ENCODE measurements at places on chromosomes 7 and 10.
A peak's percentile ranks its signal among the peaks of the same experiment; 100 is the strongest.

DNA sequence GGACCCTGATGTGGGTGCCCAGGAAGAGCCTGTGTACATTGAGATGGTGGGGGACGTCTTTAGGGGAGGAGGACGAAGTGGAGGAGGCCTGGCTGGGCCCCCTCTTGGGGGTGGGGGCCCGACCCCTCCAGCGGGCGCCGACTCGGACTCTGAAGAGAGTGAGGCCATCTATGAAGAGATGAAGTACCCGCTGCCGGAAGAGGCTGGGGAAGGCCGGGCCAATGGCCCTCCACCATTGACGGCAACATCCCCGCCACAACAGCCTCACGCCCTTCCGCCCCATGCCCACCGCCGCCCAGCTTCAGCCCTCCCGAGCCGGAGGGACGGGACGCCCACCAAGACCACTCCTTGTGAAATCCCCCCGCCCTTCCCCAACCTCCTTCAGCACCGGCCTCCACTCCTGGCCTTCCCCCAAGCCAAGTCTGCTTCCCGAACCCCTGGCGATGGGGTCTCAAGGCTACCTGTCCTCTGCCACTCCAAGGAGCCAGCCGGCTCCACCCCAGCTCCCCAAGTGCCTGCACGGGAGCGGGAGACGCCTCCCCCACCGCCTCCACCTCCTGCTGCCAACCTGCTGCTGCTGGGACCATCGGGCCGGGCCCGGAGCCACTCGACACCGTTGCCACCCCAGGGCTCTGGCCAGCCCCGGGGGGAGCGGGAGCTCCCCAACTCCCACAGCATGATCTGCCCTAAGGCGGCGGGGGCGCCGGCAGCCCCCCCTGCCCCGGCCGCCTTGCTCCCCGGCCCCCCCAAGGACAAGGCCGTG is 4.8 kb downstream of the NYAP1 start:
- DNase-seq = no peak

DNA sequence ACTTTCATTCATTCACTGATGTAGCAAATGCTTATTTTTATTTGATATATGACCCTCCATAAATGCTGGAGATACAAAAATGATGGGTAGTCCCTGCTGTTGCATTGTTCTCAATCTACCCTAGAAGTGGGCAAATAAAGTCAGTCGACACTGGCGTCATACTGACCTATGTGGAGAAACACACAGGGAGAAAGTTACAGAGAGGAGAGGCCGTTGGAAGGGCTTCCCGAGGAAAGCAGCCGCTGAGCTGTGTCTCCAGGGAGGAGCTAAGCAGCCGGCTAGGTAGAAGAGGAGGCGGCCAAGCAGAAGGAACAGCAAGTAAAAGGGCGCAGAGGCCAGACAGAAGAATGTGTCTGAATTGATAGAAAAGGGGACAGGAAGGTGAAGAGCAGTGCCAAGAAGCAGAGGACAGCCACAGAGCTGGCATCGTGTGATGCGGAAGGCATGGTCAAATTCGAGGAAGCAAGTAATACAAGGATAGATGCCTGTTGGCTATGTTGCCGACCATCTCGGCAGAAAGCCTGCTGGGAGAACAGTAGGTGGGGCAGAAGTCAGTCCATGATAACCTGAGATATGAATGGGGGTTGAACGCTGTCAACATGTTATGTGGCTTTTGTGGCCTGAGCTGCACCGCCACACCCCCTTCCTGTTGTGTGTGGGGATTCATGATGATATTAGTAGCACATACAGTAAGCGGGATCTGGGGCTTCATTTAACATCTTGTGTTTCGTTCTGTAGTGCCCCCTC is 25.9 kb downstream of the ST8SIA6 start:
- DNase-seq = no peak

GRCh38 chr10:70403483-70404035 is 386 bp upstream of the EIF4EBP2 start:
- DNase-seq = no peak

DNA sequence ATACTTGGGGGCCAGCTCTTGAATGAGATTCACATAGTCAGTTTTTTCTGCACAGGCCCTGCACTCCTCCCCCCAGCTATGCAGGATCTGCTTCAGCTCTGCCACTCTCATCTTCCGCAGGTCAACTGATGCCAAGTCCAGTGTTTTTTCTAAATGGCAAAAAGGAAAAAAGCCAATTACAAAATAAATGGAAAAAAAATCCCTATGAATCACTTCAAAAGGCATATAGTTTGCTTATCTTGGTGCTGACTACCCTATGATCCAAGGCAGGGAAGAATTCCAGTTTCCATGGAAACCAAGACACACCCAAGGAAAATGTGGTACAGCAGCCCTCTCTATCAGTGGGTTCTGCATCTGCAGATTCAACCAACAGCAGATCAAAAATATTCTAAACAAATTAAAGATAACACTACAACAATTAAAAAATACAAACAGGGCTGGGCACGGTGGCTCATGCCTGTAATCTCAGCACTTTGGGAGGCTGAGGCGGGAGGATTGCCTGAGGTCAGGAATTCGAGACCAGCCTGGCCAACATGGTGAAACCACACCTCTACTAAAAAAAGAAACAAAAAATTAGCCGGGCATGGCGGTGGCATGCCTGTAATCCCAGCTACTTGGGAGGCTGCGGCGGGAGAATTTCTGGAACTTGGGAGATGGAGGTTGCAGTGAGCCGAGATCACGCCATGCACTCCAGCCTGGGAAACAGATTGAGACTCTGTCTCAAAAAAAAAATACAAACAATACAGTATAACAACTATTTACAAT is 17.6 kb downstream of the CDNF start:
- no peak for DNase-seq

GRCh38 chr10:110503528-110504110 is 5.9 kb downstream of the DUSP5 start:
- DNase-seq = no peak

GRCh38 chr7:105298439-105298894 is 90.3 kb downstream of the SRPK2 start:
- no peak for DNase-seq

DNA sequence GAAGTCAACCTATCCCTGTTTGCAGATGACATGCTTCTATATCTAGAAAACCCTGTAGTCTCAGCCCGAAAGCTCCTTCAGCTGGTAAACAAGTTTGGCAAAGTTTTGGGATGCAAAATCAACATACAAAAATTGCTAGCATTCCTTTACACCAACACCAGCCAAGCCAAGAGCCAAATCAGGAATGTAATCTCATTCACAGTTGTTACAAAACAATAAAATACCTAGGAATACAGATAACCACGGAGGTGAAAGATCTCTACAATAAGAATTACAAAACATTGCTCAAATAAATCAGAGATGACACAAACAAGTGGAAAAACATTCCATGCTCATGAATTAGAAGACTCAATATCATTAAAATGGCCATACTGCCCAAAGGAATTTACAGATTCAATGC is 50.4 kb upstream of the ZNF365 start:
- no peak for DNase-seq

DNA sequence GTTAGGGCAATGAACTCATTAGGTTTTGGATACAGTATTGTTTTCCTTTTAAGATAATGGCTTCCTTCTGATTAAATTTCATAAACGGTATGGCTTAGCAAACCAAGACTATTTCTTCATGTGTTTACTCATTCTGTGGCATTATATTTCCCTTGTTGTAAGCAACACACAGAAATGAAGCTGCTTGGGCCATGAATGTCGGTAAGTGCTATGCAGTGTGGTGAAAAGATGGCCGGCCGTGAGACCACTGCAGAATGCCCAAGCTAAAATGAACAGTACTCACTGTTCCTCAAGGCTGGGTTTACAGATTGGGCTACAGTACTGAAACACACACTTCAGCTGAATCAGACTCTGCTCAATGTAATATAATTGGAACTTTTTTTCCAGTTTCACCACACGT is 8.1 kb downstream of the APBB1IP start:
- DNase-seq = no peak

- DNase-seq = no peak
These were observed 525.9 kb upstream of the FOXK1 start for GRCh38 chr7:4156190-4156589.

GRCh38 chr7:27191833-27192545 is 7.0 kb upstream of the HOXA11 start:
- DNase-seq = no peak

DNA sequence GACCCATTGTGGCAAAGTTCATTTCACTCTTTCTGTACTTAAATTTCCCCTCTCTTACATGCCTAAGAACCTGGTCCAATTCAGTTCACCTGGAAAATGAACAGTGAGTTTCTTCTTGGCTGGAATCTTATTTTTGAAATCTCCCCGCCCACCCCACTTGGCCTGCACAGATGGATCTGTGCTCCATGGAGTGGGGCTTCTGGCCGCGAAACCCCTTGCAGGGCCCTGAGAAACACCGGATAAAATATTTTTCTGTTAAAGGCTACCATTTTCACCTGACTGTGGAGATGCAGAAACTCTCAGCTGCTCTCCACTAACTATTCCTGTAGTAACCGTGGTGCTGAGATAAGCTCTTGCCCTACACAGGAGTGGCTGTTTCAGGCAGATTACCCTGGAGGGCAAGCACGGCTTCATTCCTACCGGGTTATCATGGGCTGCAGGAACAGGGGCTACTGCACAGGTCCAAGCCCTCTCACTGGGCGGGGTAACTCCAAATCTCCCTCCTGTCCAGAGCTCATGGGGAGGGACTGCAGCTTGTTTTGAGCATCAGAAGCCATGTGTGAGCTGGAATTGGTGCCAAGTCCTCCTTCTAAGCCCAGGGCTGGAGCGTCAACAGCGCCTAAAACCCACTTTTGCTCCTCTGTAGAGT is 118.9 kb downstream of the PRPF18 start:
- DNase-seq = no peak

GRCh38 chr10:119502209-119502608 is 40.3 kb downstream of the RGS10 start:
- DNase-seq = no peak

- no peak for DNase-seq
These were observed 40.4 kb upstream of the SMIM30 start for GRCh38 chr7:113158756-113159155.

GRCh38 chr10:118832241-118832651 is 77.5 kb upstream of the CACUL1 start:
- DNase-seq = peak; percentile 37

GRCh38 chr7:5514440-5515035 is 90.9 kb upstream of the TNRC18 start:
- no peak for DNase-seq

DNA sequence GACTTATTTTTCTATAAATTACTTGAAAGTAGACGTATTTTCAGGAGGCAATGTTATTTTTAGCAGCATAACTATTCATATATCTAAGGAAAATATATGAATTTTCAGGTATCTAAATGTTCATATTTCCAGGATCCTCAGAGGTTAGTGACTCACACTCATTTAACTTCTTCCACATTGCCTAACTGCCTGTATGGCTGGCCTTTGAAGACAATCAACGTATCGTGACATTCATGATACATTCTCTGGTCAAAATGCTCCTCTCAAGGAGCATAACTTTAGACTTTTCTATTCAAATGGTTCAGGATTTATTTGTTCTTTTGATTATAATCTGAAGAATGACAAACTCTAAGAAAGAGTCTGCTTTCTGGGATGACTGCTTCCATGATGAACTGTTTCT is 89.3 kb downstream of the SEMA3C start:
- DNase-seq = no peak

- DNase-seq = peak; percentile 92
These were observed 35.0 kb downstream of the LAMB4 start for GRCh38 chr7:108094933-108095710.

DNA sequence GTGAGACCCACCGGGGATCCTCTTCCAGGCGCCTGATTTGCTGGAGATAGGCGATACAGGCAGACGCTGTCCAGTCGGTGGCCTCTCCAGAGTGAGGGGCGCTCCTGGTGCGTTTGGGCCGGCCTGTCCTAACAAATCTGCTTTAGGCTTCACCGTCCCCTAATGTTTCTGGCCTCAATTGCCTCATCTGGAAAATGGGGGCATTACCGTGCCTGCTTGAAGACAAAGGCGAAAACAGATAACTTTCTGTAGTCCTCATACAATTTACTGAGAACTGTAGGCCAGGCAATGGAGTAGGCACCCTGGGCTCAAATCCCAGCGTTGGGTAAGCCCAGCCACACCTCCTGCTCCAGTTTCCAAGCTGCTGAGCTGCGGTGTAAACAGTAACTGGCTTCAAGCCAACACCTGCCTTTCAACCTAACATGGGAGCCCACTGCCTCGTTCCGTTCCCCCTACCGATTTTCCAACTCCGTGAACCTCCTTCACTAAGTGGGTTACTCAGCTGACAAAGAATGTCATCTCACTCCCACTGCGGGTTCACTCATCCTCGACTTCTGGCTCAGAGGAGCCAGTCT is 589 bp upstream of the ZFAND4 start:
- peak; percentile 1 for DNase-seq

- DNase-seq = no peak
These were observed 15.4 kb downstream of the ACSL5 start for GRCh38 chr10:112389271-112389822.

GRCh38 chr7:137475966-137476365 is 132.4 kb upstream of the PTN start:
- DNase-seq = no peak

- DNase-seq = no peak
These were observed 68.8 kb upstream of the INHBA start for GRCh38 chr7:41771717-41772116.

- DNase-seq = no peak
These were observed 311.0 kb downstream of the PTEN start for GRCh38 chr10:88174391-88174790.

- DNase-seq = peak; percentile 67
These were observed 47.7 kb upstream of the TRIM8 start for GRCh38 chr10:102596506-102596971.

DNA sequence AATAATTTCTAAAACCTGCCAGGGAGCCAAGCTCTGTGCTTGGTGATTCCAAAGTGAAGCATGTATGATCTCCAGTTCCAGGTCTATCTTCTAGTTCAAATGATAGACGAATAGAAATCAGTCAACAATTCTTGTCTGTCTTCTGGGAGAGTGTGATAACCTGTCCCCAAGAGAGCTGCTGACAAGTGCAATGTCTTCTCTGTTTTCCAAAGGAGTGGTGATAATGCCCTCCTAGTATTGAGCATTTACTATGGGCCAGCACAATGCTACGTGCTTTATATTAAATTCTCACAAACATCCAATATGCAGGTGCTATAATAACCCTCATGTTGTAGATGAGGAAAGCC is 10.2 kb downstream of the MXI1 start:
- DNase-seq = no peak

DNA sequence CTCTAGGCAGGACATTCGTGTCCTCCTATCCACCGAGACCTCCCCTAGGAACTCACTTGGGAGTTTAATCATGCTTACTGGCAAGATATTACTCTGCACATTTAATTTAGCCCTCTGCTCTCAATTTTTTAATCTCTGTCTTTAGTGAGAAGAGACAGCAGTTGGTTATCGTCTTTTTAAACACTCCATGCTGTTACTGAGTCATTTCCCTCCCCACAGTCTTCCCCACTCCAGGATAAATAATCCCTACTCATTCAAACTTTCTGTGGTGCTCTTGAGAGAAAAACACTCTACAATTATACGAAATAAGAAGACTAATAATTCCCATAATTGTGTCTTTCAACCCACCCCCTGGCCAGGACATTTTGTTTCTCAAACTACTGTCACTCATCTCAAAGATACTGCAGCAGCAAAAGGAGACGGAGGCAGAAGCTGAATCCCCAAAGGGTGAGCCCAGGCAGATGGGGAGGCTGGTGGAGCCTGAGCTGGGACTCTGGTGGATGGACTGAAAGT is 84.2 kb downstream of the ANK3 start:
- no peak for DNase-seq
